ENCODE measurements at places on chromosomes 11 and 22.

DNA sequence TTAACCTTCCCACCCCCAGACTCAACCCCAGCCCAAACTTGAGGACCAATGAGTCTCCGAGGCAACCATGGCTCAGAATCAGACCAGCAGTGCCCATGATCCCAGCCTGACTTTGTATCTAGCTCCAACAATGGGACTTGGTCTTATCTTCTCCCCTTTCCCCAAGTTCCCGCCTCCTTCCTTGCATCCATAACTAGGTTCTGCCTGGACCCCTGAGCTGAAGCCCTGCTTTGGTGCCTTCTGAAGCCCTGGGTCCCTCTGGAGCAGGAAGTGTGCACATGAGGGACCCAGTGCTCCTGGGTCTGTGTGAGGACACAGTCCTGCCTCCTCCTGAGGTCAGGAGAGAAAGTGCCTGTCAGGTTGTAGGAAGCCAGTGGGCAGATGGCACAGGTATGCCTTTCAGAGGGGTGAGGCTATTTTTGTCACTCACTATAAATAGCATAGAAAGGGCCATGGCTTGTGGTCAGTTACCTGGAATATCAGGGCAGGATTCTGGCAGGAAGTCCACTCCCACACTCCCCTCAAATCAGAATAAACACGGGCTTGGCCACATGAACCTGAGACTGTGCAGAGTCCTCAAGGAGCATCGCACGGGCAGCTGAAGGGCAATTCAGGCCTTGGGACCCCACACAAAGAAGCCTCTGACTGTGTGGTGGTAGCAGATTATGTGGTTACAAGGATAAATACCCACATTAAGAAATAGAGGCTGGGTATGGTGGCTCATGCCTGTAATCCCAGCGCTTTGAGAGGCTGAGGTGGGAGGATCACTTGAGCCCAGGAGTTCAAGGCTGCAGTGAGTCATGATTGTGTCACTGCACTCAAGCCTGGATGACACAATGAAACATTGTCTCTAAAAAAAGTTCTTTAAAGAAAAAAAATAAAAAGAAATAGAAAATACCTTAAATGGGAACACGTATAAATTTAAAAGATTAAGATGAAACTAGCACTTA, 27.4 kb downstream of the RCN1 start:
- DNase-seq = peak; percentile 8

- DNase-seq = no peak
Observed at GRCh38 chr11:68206211-68206610, 6.9 kb downstream of the KMT5B start.

DNA sequence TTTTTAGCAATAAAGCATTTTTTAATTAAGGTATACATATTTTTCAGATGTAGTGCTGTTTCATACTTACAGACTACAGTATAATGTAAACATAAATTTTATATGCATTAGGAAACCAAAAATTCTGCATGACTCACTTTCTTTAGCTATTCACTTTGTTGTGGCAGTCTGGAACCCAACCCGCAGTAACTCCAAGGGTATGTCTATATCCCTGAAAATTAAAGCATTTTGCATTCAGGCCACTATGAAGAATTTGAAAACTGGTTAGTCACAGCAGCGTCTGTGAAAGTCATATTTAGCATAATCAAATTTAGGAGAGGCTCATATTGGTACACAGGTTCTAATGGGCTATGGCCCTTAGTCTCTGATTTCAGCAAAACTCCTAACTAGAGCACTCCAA, 46.8 kb downstream of the BBOX1 start:
- DNase-seq = no peak

- no peak for DNase-seq
Observed at GRCh38 chr11:72704028-72704782, 30.0 kb upstream of the PDE2A start.

GRCh38 chr11:32332990-32333319, 102.4 kb downstream of the WT1 start:
- DNase-seq = no peak

DNA sequence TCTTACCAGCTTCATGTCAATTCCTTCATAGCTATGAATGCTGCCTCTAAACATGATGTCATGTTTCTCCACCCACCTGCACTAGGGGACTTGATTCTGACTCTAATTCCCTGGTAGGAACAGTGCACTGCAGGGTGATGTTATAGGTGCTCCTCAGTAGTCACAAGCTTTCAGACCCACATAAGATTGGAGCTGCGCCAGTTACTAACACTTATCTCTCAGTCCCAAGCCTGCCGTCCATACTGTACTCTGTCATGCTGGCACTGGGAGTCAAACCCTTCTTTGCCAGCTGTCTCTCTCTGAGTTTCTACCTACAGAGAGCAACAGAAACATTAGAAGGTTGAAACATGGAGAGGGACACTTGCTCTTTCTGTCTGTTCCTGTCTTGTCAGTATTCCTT, 5.5 kb downstream of the OR56A1 start:
- no peak for DNase-seq

GRCh38 chr11:73177778-73178539, 35.8 kb upstream of the FCHSD2 start:
- peak; percentile 75 for DNase-seq

DNA sequence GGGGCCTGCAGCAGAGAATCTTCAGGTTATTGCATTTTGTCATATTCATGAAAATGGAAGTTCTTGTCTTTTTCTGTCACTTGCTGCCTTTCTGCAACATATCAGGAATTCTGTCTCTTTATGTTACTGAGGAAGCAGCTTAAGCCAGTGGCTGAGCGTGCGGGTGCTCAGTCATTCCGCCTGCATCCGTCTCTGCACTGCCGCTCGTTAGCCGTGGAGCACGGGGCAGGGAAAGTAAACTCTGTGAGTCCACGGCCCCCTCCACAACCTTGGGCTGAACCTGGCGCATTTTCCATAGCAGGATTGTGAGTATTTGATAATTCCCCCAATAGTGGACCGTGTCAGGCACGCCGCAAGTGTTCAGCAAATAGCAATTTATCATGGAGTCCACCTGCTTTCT, 1007.7 kb downstream of the BRD1 start:
- no peak for DNase-seq

DNA sequence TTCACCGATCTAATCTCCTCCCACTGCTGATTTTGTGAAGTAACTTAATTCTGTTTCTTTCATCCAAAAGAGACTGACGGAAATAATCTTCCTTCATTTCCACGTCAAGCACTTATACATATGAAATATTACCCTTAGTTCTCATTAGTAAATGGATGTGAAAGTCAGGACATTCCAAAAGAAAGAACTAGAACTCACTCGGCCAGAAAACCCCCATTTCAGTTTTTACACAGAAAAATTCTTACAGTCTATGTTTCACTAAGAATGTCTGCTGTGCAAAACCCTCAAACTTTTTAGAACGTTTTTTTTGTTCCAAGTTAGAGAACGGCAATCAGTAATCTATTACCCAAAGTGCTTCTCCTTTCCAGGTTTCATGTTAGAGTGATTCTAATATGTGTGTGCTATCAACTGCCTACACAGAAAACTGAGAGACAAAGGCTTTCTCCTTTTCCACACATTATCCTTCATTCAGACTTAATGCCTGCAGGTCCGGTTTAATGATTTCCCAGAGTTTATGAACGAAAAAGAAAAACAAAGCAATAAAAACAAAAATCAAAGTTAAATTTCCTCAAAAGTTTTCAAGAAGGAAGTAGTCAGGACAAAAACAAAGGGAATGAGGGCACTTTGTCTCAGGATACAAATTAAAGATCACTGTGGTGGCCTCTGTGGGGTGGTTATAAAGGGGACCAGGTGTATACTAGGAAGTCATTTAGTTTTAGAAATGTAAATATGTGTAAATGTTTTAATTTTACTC, 11.3 kb upstream of the SESN3 start:
- DNase-seq = no peak

DNA sequence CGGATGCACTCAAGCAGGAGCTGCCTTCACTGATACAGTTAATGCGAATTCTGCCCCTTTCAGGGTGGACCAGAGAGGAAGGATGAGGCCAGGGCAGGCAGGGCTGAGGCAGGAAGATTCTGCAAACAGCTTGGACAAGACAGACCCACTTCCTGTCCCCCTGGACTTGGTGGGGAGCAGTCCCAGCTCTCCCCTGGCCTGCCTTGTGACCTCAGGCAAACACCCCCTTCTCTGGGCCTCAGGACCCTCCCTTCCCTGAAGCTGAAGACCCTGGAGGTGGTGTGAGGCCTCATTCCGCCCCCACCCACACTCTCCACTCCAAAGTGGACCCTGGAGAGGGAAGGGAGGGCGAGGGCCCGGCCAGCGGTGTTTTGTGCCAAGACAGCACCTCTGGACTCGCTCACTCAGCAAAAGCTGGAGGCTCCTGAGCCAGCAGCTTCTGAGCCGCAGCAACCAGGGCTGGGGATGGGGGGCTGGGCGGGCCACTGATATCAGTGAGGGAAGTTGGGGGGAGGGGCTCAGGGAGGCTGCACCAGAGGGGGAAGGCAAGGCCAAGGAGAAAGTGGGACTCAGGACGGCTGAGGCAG, 8.5 kb downstream of the RAB3IL1 start:
- DNase-seq = no peak

DNA sequence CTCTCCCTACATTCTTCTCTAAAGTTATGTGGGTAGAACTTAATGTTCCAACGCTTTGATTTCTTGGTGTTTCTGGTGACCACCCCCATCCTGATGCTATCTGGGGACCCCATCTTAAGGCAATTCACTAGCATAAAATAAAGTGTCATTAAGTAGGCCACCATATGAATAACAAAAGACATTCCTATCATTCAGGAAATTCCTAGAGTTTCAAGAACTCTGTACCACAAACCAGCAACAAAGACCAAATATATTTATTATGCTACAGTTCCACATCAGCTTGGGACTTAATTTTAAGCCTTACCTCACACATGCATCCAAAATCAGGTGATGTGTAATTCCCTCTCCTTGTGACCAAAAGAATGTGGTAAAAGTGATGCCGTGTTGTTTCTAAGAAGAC, 254.6 kb upstream of the LRRC4C start:
- DNase-seq = no peak

All from T1000 (cell line).